ENCODE measurements at places on chromosomes 6 and 20.

DNA sequence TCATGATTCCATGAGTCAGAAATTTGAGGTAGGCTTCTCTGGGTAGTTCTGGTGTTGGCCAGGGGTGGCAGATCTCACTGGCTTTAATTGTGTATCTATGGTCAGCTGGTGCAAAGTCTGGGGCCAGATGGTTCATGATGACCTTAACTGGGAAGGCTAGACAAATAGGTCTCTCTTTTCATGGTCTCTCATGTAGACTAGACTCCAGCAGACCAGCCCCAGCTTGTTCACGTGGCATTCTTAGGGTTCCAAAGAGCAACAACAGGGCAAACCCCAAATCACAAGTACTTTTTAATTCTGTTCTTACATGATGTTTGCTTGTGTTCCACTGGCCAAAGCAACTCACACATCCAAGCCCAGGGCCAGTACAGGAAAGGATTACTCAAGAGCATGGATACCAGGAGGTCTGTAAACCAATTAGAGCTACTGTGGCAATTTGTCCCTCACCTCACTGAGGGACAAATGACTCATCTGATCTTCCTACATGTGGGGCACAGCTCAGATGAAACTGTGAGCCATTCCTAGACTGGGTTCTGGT is 79.5 kb upstream of the PBOV1 start:
- DNase-seq = no peak

DNA sequence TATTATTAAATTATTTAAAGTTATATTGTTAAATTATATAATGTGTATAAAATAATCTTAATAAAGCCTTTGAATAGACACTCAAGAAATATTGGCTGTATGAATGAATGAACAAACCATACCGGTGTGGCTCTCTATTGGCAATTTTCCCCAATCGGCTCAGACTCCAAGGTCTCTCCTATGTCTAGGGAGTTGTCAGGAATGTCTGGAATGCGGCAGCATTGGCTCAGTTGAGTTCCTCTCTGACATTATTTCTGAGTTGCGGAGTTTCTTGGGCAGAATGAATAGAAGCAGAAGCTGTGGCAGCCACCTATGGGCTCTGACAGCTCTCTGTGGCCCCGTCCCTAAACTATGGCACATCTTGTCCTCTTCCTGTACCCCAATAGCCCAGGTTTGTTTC is 111.0 kb downstream of the SOBP start:
- peak; percentile 88 for DNase-seq

DNA sequence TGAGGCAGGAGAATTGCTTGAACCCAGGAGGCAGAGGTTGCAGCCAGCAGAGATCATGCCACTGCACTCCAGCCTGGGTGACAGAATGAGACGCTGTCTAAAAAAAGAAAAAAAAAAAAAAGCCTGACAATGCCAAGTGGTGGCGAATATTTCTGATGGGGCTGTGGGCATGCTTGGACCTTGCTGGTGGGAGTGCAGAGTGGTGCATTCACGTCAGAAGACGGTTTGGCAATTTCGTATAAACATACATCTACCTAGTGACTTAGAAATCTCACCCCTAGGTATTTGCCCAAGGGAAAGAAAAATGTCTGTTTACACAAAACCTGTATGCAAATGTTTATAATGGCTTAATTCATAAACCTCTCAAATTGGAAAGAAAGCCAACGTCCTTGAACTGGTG is 33.6 kb downstream of the CTCFL start:
- no peak for DNase-seq

GRCh38 chr6:161961046-161961445 is 687.2 kb upstream of the AGPAT4 start:
- no peak for DNase-seq

DNA sequence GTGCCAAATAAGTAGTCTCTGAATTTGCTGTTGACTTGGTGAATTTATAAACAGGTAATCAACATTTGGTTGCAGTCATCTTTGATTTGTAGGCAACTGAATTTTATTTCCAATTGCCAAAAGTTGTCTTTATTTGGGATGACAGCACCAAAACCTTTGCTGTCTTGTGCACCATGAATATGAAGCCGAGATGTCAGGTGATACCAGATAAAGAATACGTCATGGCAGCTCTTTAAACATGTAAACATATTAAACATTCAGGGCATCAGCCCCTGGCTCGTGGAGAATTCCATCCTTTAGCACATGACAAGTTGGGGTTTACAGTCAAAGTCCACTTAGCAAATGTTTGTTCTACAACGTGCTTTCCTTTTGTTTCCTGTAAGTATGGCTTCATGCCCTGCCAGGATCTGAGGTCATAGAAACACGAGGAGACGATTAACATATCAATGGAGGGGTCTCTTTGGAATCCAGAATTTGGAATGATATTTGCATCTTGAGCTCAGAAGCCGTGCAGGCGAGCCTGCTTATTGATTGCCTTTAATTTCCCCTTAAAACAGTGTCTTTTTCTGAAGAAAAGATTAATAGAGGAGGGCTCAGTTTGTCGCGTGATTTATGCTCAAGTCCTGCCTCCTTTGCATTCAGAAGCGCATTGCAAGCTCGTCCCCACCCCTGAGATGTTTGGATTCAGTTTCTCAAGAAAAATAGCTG is 170.2 kb upstream of the ZNF217 start:
- peak; percentile 40 for DNase-seq

GRCh38 chr6:55756531-55757031 is 118.8 kb downstream of the BMP5 start:
- no peak for DNase-seq

GRCh38 chr6:148389917-148390316 is 47.3 kb downstream of the SASH1 start:
- no peak for DNase-seq

- no peak for DNase-seq
These were observed 43.0 kb downstream of the JARID2 start for GRCh38 chr6:15288856-15289255.

DNA sequence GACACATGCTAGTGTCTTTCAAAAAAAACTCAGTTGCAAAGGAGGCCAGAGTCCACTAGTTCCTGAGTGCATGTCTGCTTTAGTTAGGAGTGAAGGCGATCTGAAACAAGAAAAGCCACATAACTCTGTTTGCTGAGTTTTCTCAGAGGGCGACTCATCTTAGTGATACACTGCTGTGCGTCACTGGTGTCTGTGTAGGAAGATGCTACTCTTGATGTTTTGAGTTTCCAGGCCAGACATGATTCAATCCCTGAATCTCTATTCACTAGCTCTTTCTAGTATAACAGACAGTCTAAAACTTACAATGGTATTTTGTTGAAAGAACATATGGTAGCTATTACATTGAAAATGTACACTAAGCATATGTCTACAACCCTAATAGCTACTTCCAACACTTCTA is 60.9 kb downstream of the GFRAL start:
- peak; percentile 33 for DNase-seq

DNA sequence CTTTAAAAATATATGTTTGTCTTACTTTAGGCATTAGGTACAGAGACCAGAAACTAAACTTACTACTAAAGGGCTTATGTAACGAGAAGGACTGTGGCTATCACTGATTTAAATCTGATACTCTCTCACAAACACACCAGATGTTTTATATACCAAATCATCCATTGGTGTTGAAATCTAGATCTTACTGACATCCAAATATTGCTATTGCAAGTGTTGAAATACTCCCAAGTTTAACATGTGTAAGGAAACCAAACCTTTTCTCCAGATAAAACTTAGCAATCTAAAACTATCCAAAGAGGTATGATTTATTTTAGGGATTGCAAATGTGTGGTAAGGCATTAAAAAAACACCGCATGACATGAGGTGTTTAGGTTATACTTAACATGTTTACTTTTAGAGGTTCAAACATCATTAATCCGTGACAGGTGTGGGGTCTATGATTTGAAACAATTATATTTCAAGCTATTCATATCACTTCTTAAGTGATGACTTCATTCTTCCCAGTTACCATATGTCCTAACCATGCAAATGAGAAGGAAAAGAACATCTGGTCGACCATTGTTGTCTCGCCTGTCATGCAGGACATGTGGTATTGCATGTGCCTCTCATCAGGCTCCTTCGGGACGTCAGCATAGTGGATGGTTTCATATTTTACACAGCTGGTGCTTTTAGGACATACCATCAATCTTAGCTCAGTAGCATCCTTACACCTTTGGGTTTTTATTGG is 168.3 kb upstream of the SPACA1 start:
- DNase-seq = peak; percentile 20

DNA sequence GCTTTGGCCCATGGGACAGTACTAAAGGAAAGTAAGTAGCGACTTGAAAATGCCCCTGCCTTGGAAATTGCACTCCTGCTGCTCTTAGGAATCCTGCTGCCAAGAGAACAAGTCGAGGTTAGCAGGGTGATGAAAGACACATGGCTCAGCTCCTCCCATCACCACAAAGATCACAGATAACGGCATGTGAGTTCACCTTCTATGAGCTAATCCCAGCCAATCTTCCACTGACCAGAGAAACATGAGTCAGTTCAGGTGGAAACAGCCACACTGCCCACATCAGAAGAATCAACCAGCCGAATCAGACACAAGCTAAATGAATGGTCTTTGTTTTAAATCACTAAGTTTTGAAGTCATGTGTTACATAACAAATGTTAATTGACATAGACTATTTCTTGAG is 106.3 kb downstream of the PRKN start:
- peak; percentile 41 for DNase-seq

- DNase-seq = no peak
These were observed 118.0 kb downstream of the ARMC2 start for GRCh38 chr6:108966251-108966650.

GRCh38 chr6:2958331-2958711 is 13.0 kb downstream of the SERPINB6 start:
- no peak for DNase-seq

All from fibroblast of skin of abdomen (primary cell).